Esophagus squamous epithelium (tissue), 5 donors: ENCODE measurements at places on chromosomes 7 and 10. TPM values are rescaled to one million over a fixed set of nuclear protein-coding genes. Genes with fewer than 3 reads are reported as not detected.

The RGR gene
- not detected for total RNA-seq

The TRA2A gene
- 23.7 TPM for total RNA-seq

The CCDC172 gene
- not detected for total RNA-seq

The HOXA4 gene
- 4.7 TPM for total RNA-seq

The LBX1 gene
- not detected for total RNA-seq

The ANXA8 gene
- 172 TPM for total RNA-seq

The CLDN12 gene
- 21.4 TPM for total RNA-seq

The SPDYE11 gene
- total RNA-seq = not detected

The LARP4B gene
- 54.8 TPM for total RNA-seq

The SMO gene
- total RNA-seq = 9.2 TPM

The NEUROD6 gene
- not detected for total RNA-seq

The ZNF365 gene
- total RNA-seq = 1.3 TPM

The MUC12 gene
- total RNA-seq = not detected

The ANKMY2 gene
- total RNA-seq = 13.4 TPM

The LRRC17 gene
- total RNA-seq = 0.26 TPM

The CHST3 gene
- total RNA-seq = 9.6 TPM

The CCT6A gene
- total RNA-seq = 163 TPM

The ITIH5 gene
- 2.2 TPM for total RNA-seq

The TMEM213 gene
- total RNA-seq = not detected

The IL2RA gene
- total RNA-seq = 3.0 TPM

The UPK3B gene
- total RNA-seq = 13.3 TPM

The NODAL gene
- not detected for total RNA-seq

The OPALIN gene
- total RNA-seq = not detected

The FAM180A gene
- 5.0 TPM for total RNA-seq

The NPSR1 gene
- total RNA-seq = not detected

The FRA10AC1 gene
- total RNA-seq = 12.0 TPM

The PCGF6 gene
- 11.3 TPM for total RNA-seq

The ACBD7 gene
- 0.31 TPM for total RNA-seq

The PHKG1 gene
- total RNA-seq = 0.57 TPM

The ZEB1 gene
- total RNA-seq = 37.6 TPM

The MRPL32 gene
- 50.8 TPM for total RNA-seq

The SPDYE8 gene
- total RNA-seq = not detected

The CYP3A4 gene
- total RNA-seq = not detected

The ASIC3 gene
- total RNA-seq = 0.95 TPM

The SYT15 gene
- total RNA-seq = 0.91 TPM
